Stimulated activated CD4-positive, alpha-beta T cell treated with anti-CD3 and anti-CD28 coated beads, Interleukin-15, amount 100 ng/mL, for 1 hour (primary cell): ENCODE measurements at places on chromosomes 7 and 10.

DNA sequence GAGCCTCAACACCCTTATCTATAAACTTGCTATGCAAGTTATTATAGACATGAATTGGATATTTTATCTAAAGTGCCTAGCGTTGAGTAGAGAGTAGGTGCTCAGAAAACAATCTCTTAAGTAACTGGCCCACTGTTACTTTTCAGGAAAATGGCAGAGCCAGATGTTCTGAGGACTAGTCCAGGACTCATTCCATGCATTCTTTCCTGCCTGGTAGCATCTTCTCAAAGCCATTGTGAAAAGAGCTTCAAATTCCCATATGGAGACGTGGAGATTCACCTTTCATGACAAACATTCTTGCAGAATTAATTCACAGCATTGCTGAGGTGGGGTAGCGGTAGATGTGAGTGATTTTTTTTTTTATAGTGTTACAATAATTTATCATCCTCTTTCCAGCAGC is 35.9 kb upstream of the ITPRID1 start:
- no peak for DNase-seq

GRCh38 chr10:63561341-63561740 is 40.1 kb downstream of the REEP3 start:
- DNase-seq = no peak

- no peak for DNase-seq
Measured at GRCh38 chr10:34373211-34373610, 441.9 kb downstream of the PARD3 start.

GRCh38 chr10:51834548-51834947 is 135.2 kb upstream of the CSTF2T start:
- no peak for DNase-seq

DNA sequence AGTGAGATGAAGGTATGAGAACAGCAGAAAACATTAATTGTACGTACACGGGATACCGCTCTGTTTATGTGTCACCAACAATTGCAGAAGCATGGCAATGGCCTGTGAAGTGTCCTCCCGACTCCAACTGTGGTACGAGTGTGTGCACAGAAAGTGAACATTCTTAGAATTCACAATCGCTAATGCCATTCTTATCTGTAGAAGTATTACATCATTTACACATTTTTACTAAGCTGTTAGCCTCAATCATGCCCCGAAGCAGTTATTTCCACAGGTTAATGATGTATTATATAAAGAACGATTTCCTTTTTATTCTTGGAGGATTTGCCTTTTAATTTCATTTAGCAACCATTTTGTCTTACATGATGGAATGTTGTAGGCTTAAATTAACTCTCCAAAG is 103.4 kb downstream of the EVX1 start:
- no peak for DNase-seq

DNA sequence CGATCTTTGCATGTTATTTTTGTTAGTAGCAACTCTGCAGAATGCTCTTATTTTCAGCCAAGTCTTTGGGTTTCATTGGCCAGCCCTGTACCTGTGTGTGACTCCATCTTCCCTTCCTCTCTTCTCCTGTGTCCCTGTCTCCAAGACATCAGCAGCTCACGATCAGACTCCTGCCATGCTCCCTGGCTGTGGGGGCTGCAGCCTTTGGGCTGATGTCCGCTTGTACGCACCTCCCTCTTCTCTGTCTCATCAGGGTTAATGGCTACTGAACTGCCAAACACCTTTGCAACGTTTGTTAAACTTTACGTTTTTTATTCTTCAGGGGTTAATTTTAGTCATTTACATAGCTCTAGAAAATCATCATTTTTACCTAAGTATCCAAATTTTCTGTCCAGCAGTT is 103.5 kb upstream of the RET start:
- no peak for DNase-seq

GRCh38 chr10:60901561-60902235 is 42.3 kb downstream of the RHOBTB1 start:
- DNase-seq = no peak

- DNase-seq = no peak
Measured at GRCh38 chr7:108094933-108095710, 35.0 kb downstream of the LAMB4 start.
